ENCODE measurements at places on chromosomes 11 and 22. TPM values are rescaled to one million over a fixed set of nuclear protein-coding genes. Genes with fewer than 3 reads are reported as not detected.

RBMXL2 gene
- not detected for total RNA-seq

C11orf21 gene
- not detected for total RNA-seq

DNA sequence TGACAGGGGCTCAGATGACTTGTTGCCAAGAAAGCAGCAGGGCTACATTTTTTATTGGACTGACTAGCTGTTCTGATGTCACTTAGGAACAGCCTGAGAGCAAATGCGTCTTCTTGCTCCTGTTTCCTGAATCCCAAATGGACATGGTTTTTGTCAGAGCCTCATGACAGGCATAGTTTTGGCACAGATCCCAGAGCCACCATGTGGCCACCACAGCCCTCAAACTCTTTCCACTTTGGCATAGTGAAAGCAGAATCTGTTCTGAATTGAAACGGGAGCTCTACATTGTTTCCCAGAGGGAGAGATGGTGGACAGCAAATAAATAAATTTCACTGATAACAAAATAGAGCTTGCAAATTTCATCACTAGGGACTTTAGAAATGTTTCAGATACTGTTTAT, 222.2 kb downstream of the C11orf87 start:
- no peak for DNase-seq

CCDC179 gene
- total RNA-seq = not detected

- DNase-seq = no peak
Observed at GRCh38 chr11:37076866-37077265, 478.8 kb upstream of the RAG2 start.

GRCh38 chr11:112655371-112655770, 305.8 kb upstream of the NCAM1 start:
- DNase-seq = no peak

- DNase-seq = peak; percentile 58
Observed at GRCh38 chr22:17368554-17369438, 464 bp upstream of the CECR2 start.

DNA sequence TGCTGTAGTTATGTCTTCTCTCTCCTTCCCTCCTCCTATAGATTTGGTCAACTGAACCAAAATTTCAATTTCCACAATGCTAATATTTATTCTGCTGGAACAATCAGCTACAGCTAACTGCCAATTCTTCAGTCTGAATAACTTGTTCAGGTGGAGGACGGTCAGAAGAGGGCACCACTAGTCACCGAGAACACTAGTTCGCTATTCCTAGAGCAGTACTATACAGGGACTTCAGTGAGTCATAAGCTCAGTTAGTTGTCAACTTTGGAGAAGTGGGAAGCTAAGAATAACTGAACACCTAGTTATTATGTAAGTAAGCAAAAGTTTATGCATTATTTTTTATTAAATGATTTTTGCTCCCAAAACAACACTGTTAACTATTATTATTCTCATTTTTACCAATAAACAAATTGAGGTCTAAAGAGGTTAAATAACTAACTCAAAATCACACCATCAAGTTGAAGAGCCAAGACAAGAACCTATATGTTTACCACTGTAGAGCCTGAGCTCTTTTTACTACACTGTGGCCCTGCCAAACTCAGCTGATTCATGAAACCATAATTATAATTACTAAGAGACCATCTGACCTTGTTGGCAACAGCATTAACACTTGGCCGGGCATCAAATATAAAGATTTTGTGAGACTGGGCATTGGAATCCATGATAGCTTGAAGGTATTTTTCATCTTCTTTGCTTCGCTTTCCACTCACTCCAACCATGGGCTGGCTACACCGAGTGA, 59.0 kb downstream of the CEP57 start:
- DNase-seq = peak; percentile 44
